ENCODE measurements at places on chromosomes 3 and 15.

DNA sequence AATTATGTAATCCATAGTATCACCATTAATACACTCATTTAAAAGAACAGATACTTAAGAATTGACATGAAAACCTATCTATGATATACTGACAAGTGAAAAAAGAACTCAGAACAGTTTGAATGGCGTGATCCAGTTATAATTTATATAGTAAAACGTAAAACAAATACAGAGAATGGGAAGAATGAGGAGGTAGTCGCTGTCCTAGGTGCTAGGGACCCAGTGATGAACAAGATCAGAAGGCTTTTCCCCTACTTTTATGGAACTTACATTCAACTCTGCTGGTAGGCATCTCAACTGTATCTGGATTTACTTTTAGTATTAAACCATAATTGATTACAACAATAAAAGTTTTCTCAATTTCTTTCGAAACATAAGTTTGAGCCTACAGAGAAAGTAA is 31.8 kb downstream of the GSK3B start:
- no peak for DNase-seq

GRCh38 chr15:60073466-60073840 is 69.3 kb downstream of the FOXB1 start:
- no peak for DNase-seq

DNA sequence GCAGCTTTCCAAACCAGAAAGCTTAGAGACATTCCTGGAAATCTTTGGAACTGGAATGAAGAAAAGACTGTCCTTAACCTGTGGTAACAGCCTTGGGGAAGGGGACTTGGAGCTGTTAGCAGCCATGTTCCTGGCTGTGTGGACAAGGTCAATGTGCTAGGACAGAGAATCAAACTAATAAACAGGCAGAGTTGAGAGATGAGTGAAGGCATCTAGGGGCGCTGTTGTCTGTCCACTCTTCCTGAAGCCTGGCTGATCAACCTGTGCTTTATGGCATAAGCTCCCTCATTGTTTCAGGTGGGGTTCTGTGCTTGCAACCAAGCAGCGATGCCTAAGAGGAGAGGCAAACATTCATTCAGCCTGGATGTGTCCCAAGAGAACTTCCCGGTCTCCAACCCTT is 19.3 kb downstream of the ZNF860 start:
- no peak for DNase-seq

DNA sequence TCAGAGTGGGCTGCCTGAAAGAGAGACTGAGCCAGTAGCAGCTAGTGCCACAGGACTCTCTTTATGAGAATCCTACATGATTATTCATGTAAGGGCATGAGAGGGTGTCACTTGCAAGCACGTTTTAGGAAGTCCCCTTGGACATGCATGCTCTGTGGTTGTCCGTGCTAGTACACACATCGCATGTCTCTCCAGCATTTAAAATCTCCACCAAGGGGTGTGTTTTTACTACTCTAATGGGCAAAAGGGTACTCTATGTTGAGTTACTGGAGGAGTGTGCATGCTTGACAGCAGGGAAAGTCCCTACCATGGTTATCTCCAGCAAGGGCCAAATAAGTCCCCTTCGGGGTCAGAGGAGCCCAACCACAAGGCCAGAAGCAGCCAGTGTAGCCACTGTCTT is 70.7 kb downstream of the DCLK3 start:
- no peak for DNase-seq

GRCh38 chr3:12501360-12502020 is 17.2 kb downstream of the TSEN2 start:
- no peak for DNase-seq

- no peak for DNase-seq
Measured at GRCh38 chr15:50064673-50065072, 54.4 kb downstream of the ATP8B4 start.

- no peak for DNase-seq
Measured at GRCh38 chr3:161347726-161348125, 23.6 kb downstream of the SPTSSB start.

DNA sequence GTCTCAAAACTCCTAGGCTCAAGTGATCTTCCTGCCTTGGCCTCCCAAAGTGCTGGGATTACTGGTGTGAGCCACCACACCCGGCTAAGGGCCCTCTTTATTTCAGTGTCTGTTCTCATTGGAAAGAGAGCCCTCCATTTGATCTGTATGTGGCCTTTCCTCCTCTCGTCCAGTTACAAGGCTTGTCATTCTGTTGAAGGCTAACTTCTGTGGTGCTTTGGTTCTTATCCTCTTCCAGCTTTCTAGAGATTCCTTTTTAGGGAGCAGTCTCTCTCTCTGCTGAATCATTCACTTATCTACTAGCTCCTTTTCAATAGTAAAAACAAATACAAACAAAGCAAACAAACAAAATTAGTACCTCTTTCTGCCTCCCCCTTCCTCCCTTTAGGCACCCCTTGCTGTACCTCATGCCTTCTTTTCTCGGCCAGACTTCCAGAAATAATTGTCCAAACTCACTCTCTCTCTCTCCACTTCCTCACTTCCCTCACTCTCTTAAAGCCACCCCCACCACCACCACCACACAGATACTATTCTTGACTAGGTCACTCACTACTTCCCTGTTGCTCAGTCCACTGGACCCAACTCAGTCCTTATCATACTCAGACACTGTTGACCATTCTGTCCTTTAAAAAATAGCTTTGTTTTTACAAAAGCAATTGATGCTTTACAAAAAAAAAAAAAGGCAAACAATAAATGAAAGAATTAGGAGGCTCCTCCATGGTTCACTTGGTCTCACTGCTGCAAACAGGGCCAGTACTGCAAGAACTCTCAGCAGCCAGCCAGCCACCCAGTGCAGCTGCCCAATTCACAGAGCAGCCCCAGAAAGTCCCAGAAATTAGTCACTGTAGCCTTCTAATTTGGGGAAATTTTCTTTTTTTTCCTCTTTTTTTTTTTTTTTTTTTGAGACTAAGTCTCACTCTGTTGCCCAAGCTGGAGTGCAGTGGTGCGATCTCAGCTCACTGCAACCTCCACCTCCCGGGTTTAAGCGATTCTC is 31.7 kb upstream of the RAB11A start:
- DNase-seq: no peak

- no peak for DNase-seq
Measured at GRCh38 chr15:56608140-56608778, 125.0 kb downstream of the ZNF280D start.

GRCh38 chr3:89217148-89217685 is 109.8 kb downstream of the EPHA3 start:
- DNase-seq: no peak

DNA sequence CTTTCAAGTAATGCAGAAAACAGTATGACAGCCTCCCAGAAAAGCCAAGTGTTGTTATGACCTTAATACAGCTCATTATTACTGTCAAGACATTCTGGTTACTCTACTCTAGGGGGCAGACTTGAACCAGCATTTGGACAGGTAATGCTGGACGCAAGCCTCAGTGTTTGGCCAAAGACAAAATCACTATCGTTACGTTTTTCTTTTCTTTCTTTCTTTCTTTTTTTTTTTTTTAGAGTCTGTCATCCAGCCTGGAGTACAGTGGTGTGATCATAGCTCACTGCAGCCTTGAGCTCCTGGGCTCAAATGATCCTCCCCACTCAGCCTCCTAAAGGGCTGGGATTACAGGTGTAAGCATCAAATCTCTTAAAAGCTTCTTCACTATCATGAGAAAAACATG is 29.4 kb upstream of the TMEM45A start:
- DNase-seq: no peak

- DNase-seq: no peak
Measured at GRCh38 chr3:105829871-105830622, 38.8 kb downstream of the CBLB start.

DNA sequence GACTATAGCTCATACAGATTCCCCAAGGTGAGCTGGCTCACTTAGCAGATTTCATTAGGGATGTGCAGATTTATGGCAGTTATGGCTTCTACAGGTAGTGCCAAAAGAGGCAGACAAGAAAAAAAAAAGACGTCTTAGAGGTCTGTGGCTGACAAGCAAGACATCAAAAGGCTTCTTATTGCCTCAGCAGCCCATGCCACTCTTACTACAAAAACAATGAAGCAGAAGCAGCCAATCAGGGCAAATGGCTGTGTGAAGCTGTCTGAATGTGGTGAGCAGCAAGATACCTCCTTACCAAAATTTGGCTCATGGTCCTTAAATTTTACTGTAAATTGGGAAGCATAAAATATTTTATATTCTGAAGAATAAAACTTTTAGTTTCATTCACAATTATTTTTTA is 557.5 kb upstream of the GOLIM4 start:
- DNase-seq: no peak

GRCh38 chr3:149397528-149397927 is 20.1 kb upstream of the TM4SF1 start:
- DNase-seq: no peak

GRCh38 chr3:75863130-75863529 is 77.8 kb upstream of the ZNF717 start:
- DNase-seq: no peak

DNA sequence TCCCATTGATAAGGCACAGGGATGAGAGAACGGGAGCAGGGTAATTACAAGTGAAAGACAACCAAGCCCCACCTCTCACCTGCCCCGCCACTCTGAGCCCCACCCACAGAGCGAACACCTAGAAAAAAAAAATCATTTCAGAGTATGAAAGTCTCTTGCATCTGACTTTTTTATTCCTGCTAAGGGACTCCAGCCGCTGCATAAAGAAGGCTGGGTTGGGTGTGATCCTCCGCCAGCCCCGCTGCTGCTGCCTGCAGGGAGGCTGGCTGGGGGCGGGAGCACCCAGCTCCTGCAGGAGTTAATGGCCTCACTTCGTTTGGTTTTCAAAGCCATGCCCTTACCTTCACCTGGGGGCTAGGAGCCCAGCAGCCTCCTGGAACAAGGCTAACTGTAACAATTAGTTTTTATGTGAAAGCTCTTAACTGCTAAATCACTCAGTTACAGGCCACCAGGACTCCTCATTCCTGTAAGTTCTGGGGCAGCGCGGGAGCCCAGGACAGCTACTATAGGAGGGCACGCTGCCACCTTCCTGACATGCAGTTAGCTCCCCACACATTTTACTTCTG is 78.0 kb upstream of the SNRPA1 start:
- DNase-seq: no peak

GRCh38 chr3:144034715-144035290 is 63.2 kb downstream of the DIPK2A start:
- DNase-seq: no peak

DNA sequence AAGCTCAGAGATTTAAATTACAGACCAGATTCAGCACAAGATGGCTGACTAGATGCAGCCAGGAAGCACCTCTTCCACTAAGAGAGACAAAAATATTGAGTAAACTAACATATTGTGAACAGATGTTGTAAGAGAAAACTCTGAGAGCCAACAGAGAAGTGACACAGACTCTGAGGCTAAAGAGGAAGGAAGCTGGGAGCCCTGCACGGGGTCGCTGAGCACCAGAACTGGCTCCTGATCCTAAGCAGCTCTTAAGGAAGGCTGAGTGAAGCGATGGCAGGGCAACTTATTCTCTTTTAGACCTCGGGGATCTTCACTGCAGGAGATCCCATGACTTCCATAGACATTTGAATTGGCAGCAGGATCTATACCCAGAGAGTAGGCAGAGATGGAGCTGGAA is 578.0 kb upstream of the GRM7 start:
- no peak for DNase-seq

- DNase-seq: no peak
Measured at GRCh38 chr3:43014241-43014640, 35.1 kb downstream of the GASK1A start.

DNA sequence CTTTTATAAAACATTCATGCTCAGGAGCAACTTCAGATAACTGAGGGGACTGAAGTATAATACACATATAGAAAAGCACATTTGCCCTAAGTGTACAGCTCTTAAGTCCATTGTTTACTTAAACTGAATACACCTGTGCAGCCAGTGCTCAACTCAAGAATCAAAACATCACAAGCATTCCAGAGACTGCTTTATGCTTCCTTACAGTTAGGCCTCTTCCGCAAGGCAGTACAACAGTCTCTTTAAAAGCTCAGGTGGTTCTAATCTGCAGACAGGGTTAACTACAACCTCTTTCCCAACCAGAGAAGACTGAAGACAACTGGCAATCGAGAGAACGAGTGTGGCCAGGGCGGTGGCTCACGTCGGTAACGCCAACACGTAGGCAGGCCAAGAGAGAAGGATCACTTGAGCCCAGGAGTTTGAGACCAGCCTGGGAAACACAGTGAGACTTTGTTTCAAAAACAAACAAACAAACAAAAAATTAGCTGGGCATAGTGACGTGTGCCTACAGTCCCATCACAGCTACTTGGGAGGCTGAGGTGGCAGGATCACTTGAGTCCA is 16.9 kb downstream of the MCCC1 start:
- no peak for DNase-seq

GRCh38 chr3:58607816-58608215 is 30.6 kb upstream of the FAM107A start:
- DNase-seq: no peak

GRCh38 chr15:57677204-57677603 is 29.3 kb upstream of the POLR2M start:
- no peak for DNase-seq

DNA sequence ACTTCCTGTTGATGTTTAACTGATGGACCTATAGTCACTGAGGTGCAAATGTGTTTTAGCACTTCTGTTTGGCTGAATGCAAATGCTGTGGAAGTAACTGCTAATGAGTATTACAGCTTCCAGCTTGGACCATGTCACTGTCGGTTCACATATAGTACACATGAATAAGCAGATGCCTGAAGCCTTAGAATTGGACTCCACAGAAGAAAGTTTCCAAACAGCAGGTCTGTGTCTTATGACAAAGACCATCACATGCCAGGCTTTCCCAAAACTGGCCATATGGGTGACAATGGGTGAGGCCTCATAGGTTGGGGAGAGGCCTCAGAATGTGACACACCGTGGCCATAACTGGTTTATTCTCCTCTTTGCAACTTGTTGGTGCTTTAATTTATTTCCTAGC is 241.8 kb downstream of the WNT5A start:
- DNase-seq: no peak
